Fibroblast of skin of right quadriceps (primary cell): ENCODE measurements at places on chromosomes 12 and 14.

- peak; percentile 94 for DNase-seq
Observed at GRCh38 chr14:68941820-68942219, 37.3 kb downstream of the ACTN1 start.

DNA sequence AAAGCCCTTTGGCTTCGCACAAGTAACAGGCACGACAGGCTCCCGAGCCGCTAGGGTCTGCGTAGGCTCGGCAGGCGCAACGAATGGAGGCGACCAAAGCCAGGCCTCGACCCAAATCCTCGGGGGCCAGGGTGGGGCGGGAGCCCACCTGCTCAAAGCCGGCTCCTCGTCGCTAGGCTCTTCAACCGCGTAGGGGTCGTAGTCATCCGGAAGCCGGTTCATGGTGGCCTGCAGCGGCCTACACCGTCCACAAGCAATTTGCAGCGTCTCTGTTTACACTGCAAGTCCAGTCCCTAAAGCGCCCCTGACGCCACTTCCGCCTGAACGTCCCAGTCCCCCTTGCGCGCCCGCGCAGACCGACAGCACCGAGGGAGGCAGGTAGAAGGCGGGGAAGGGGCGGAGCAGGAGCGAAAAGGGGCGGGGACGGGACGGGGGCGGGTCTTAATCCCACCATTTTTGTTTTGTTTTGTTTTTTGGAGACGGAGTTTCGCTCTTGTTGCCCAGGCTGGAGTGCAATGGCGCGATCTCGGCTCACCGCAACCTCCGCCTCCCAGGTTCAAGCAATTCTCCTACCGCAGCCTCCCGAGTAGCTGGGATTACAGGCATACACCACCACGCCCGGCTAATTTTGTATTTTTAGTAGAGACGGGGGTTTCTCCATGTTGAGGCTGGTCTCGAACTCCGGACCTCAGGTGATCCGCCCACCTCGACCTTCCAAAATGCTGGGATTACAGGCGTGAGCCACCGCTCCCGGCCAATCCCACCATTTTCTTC lies at the start of gene EAPP:
Gene EAPP (minus strand): TSS at position 295 of the 774 bp plus-strand sequence. CDS start 73 bp downstream, at position 222.
- DNase-seq = peak; percentile 96

- peak; percentile 51 for DNase-seq
Observed at GRCh38 chr12:54026640-54027441, 1.4 kb upstream of the HOXC6 start.

DNA sequence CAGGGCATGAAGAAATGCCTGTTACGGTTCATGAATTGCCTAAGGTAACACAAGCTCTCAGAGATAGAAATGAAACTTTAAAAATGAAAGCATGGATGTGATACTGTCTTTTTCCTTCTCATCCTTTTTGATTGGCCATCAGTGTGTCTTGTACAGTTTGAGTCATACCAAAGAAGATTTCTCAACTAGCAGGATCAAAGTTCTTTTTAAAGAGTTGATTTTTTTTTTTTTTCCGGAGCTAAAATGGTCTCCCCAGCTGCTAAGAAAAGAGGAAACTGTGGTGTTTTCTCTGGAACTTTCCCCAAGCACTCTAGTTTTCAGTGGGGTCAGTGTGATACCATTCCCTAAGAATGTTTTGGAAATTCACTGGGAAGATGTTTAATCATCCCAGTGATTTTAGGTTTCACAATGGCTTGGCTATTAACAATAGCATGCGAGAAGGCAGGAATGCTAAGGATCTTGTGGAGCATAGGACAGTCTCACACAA lies 105.0 kb downstream of the ETNK1 start:
- peak; percentile 88 for DNase-seq

- peak; percentile 47 for DNase-seq
Observed at GRCh38 chr14:80906946-80907345, 34.6 kb downstream of the CEP128 start.

DNA sequence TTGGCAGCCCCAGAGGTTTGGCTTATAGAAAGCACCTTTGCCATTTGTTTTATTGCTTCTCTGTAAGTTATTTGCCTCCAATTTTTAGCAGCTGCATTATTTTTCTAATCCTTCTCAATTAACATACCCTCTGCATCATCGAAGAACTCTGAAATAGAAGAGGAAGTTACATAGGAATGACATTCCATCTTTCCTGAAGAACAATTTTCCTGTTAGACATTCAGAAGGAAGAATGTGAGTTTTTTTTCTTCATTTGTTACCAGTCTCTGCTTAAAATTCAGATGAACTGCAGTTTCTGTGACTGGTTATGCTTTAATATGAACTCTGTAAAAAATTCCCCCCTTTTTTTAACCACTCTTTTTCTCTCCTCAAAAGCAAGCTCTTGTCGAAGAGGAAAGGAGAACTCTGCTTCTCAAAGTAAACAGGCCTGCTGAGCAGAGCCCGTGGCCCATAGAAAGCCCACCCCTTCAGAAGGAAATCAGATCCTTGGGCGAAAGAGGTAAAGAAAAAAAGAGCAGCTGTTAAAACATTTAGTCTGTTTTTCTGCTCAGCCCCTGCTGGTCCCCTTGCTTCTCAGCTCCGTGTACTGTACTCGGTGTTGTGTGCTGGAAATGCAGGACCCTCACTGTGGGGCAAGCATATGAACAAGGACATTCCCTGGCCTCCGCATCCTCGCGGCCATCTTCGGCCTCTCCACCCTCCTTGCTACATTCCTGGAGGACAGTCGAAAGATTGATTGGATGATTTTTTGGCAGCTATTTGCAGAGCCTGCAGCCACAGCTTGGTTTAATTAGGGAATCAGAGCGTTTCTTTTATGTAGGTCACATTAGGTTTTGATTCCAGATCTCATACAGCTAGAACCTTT lies 164.4 kb upstream of the LRIG3 start:
- peak; percentile 94 for DNase-seq

GRCh38 chr14:80055226-80055625 lies 156.1 kb downstream of the DIO2 start:
- no peak for DNase-seq

DNA sequence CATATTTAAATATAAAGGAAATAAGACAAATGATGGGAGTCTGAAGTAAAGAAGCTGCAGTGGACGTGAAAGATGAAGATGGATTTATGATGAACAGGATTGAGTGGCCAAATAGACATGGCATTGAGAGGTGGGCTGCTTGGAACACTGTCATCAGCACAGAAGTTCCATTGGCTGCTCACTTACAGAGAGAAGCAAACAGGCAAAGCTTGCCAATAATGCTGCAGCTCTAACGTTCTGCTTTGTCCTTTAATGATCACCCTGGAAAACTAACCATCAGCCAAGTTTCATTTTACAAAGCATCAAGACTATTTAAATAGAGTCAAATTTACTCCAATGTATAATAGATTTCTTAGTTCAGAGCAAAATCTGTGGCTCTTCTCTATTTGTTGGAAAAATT lies 721.4 kb downstream of the TMTC2 start:
- no peak for DNase-seq

DNA sequence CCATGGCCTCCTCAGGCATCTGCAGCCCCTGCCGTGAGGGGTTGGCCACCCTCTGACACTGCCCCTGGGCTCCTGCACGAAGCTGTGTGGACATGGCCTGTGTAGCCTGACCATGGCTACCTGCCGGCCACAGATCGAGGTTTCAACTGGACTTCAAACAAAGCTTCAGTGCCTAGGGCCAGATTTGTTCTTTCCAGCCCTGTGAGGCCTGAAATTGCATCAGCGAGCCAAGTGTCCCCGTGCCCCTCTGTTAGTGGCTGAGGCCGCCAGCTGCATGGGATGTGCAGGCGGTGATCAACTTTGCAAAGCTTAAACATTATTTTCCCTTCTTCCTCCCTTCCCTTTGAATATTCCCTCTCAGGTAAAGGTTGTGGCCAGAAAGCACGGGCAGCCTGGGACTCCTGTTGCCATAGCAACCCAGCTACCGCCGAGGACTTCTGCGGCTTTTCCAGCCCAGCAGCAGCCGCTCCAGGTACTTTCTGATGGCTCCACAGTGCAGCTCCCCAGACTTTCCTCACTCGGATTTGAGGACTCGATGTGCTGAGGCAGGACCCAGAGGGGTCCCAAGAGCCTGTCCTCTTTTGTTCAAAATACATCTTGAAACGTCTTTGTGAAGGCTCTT lies 35.8 kb downstream of the DDX51 start:
- no peak for DNase-seq

- no peak for DNase-seq
Observed at GRCh38 chr12:28027328-28027727, 54.8 kb upstream of the PTHLH start.

DNA sequence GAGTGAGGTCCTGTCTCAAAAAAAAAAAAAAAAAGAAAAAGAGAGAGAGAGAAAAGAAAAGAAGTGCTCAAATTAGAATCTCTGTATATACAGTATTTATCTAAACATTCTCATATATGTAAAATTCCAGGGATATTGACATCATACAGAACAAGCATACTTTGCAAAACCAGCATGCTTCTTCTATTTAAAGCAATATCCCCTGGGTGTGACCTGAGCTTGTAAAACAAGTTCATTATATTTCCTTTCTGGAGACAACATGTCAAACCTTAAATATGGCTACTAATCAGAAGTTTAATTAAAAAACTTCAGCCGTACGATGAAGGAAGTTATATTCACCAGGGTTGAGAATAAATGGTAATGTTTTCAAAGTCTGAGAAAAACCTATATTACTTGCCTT lies 175.8 kb upstream of the HMGA2 start:
- DNase-seq = peak; percentile 69

DNA sequence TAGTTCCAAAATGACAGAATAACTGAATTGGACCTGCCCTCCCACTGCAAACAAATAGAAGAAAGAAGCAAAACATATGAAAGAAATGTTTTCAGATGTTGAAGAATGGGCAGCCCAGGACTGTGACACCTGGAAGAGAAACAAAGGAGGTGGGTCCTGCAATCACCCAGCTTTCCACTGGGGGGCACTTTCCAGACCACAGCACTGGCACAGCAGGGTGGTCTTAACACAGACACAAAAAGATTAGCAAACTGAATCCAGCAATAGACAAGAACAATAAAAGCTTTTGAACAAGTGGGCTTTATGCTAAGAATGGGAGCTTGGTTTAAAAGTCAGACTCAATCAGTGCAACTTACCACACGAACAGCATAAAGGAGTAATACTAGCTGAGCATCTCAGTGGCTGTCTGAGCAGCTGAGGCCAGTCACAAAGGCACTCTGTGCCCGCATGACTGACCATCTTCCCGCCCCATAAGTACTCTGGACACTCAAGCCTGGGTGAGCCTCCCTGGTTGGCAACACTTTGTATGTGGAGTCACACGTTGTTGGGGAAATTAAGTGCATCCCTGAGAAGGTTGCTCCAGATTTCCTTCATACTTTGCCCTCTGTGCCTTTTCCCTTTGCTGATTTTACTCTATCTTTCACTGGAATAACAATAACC lies 27.7 kb downstream of the JKAMP start:
- no peak for DNase-seq

DNA sequence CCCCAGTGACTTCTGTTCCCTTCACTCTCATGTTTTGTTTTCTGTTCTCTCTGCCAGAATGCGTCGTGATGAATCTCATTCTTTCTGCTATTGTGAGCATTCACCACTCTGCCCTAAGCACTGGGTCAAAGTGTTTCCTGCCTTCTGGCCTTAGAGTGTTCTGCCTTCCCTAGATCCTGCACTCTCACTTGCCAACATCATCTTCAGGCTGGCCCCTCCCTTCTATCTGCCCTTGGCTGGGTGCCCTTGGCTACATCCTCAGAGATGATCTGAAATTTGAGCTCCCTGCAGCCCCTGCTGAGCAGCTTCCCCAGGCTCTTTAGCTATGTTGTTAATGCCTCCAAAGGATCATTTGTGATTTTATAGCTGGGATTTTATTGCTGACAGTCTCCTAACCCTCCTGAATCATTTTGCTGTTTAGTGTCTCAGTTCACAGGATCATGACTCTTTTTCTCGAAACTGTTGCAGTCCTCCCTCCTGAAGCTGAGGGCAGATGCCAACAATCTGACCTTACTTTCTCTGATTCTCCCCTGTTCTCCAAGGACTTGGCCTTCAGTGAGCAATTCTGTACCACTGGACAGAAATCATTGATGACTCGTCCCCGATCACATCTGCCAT lies 4.5 kb downstream of the DHRS2 start:
- peak; percentile 85 for DNase-seq

DNA sequence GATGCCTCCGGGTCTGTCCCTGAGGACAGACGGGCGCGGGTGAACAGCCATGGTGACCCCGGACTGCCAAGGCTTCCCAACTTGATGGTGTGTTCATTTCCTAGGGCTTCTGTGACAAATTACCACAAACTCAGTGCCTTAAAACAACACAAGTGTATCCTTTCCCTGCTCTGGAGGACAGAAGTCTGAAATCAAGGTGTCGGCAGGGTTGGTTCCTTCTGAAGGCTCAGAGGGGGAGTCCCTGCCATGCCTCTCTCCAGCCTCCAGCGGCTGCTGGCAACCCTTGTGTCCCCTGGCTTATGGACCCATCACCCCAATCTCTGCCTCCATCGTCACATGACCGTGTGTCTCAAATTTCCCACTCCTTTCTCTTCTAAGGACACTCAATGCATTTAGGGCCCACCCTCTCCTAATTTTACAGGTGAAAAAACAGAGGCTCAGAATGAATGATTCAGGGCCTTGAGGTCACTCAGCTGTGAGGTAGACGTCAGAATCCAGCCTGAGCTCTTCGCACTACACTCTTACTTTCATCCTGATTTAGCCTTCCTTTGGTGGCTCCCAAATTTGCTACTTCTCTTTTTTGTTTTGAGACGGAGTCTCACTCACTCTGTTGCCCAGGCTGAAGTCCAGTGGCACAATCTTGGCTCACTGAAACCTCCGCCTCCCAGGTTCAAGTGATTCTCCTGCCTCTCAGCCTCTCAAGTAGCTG lies 45.4 kb downstream of the VCPKMT start:
- no peak for DNase-seq

- DNase-seq = no peak
Observed at GRCh38 chr12:1047898-1048660, 57.1 kb downstream of the ERC1 start.

- DNase-seq = no peak
Observed at GRCh38 chr14:58863661-58864345, 226.0 kb downstream of the DACT1 start.

- peak; percentile 61 for DNase-seq
Observed at GRCh38 chr12:47188576-47189441, 109.0 kb upstream of the AMIGO2 start.

GRCh38 chr12:68835333-68835908 lies 27.4 kb downstream of the MDM2 start:
- DNase-seq = no peak

DNA sequence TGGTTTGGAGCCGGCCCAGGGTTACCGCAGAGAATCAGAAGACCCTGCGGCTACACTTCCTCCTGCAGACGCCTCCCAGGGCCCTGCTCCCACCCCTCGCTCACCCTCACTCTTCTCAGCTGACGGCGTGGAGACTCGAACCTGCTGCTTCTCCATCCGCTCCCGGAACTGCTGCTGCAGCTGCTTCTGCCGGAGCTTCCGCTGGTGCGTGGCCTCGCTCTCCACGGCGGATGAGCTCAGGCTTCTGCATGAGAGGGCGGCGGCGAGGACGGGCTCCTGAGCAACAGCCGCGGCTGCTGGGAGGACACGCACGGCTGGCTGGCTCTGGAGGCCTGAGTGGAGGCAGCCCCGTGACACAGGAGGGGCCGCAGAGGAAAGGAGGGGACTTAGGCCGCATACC lies 33.3 kb downstream of the RAD52 start:
- no peak for DNase-seq

- no peak for DNase-seq
Observed at GRCh38 chr14:39974036-39974435, 541.8 kb upstream of the FBXO33 start.

- DNase-seq = no peak
Observed at GRCh38 chr12:124489915-124490583, 77.4 kb downstream of the NCOR2 start.

- no peak for DNase-seq
Observed at GRCh38 chr14:67547224-67547780, 14.2 kb downstream of the PLEKHH1 start.

- no peak for DNase-seq
Observed at GRCh38 chr12:5678176-5678575, 246.3 kb downstream of the NTF3 start.
